ENCODE measurements at places on chromosomes 2 and 18.
A peak's percentile ranks its signal among the peaks of the same experiment; 100 is the strongest.

GRCh38 chr2:120759543-120760331 is 24.1 kb downstream of the GLI2 start:
- no peak for DNase-seq

GRCh38 chr2:207914716-207915115 is 110.6 kb downstream of the PLEKHM3 start:
- no peak for DNase-seq

GRCh38 chr18:54416436-54416835 is 58.7 kb downstream of the C18orf54 start:
- no peak for DNase-seq

DNA sequence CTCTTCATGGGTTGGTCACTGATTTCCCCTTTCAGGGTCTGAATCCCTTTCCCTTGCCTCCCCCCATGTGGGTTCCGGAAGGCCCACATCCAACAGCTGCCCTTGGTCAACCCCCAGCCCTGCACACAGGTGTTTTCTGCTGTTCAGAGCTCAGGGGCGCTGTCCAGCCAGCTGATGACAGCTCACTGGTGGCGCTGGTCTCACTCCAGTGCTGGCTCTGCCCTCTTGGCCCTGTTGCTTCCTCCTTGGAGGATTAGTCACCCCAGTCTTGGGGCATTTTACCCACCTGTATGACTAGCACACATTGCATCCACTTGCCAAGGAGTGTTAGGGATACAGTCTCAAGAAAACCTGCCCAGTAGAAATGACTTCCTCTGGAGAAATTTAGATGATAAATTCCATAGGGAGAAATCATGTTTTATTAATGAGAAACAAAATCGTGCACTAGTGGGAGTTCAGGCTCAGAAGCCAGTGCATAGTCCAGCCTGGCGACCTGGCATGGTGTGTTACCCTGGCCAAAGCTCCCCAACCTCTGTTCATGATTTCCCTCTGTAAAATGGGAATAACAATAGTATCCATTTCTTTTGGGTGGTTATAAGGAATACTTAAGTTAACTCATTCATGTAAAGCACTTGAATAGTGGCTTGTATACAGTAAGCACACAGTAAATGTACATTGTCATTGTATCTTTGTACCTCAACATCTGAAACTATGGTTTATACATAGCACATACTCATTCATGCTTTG is 21.6 kb downstream of the CRIM1 start:
- DNase-seq: no peak

DNA sequence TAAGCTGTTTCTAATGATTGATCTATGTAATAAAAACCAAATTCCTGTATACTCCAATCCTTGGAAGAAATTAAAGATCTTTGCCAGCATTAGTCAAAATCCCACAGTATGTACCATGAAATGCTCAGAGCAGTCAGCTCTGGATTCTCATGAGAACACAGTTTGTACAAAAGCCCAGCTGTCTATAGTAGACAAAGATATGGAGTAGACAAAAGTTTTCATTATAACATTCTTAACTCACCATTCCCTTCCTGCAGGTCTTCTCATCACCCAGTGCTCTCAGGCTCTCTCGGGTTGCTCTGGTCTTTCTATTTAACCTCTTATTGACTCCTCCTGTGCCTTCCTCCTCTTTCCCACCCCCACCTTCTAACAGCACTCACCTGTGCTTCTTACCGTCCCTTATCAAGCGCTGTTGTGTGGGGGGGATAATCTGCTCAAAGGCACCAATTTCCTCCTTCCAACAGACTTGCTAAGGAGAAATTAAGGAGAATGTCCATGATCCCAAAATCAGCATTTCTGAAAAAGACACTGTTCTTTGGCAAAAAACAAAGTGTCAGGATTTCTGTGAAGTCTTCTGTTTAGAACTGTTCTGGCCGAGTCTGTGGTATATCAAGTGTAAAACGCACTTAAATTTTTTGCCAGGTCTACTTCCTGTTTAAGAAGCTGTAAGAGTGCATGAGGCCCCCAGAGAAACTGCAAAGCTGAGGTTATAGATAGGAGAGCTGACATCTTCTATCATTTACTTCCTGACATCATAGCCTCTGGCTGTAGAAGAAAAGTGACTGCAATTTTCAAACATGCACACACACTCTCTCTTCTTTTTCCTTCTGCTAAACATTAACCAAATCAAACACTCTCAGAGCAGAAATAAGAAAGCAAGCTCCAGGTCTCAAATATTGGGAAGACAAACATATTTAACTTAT is 144.1 kb downstream of the EVA1A start:
- no peak for DNase-seq

- DNase-seq: no peak
These were observed 29.9 kb downstream of the PELI1 start for GRCh38 chr2:64114063-64114911.

- no peak for DNase-seq
These were observed 166.9 kb upstream of the OSR1 start for GRCh38 chr2:19525313-19525712.

- DNase-seq: no peak
These were observed 83.0 kb downstream of the TAF4B start for GRCh38 chr18:26309281-26309680.

DNA sequence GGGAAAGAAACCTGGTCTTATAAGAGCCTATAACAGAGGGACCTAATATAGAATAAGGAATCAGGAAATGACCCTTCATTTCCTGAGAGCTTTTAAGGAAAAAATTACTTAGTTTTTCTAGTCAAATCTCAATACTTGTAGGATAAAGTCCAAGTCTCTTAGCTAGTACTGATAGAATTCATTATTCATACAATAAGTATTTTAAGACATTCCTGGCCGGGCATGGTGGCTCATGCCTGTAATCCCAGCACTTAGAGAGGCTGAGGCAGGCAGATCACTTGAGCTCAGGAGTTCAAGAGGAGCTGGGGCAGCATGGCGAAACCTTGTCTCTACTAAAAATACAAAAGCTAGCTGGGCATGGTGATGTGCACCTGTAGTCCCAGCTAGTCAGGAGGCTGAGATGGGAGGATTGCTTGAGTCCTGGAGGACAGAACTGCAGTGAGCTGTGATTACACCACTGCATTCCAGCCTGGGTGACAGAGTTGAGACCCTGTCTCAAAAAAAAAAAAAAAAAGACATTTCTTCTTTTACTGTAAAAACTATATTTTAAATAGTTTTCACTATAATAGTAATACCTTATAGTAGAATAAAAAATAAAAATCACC is 3.2 kb downstream of the RAB3GAP1 start:
- no peak for DNase-seq

DNA sequence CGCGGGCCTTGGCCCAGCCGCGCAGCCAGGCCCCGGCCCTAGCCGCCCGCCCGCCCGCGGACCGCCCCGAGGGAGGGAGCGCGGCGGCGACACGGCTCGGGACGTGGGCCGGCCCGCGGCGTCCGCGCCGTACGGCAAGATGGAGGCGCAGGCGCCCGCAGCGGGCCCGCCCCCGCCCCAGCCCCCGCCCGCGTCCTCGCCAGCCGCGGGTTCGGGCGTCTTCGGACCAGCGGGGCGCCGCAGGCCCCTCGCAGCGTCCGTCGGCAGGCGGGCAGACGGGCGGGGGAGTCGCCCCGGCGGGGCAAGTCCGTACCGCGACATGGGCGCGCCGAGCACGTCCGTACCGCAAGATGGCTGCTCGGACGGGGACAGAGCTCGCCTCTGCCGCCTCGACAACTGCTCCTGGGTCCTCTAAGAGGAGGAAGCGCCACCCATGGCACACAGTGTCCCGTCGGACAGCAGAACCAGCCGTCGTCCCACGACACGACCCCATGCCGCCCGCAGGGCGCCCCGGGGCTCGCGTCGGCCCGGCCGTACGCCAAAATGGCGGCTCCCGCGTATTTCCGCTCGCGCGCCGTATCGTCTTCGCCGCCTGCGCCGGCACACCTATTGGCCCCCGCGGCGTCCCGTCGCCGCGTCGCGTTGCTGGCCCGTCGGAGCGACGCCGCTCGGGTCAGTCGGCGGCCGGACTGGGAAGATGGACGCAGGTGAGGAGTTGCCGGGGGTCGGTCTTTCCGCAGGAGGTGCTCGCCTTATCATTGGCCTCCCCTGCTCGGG is at the start of the genes ATG4B and THAP4:
Gene ATG4B (plus strand): TSS at position 676 of the 777 bp plus-strand sequence. CDS start 22 bp downstream, at position 698.
Gene THAP4 (minus strand): TSS at position 141 of the 777 bp plus-strand sequence. CDS start 141 bp downstream, outside the sequence.
- DNase-seq: peak; percentile 84

DNA sequence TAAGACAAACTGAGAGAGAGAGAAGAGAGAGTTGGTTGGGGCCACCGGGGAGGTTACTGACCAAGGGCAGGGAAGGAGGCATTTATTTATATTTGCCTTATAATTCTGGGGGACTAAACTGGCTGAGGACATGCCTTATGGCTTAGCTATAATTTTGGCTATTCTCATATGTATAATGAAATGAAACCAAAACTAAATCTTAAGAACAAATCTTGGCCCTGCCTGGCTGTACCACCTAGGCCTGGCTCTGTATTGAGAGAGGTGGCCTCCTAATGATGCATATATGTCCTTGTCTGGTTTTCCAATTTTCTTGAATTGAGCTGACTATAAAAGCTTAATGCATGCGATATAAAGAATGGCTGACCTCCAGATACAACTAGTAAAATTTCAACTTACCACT is 3.5 kb upstream of the PPP1CB start:
- DNase-seq: no peak
